ENCODE measurements at places on chromosomes 2 and 18.

DNA sequence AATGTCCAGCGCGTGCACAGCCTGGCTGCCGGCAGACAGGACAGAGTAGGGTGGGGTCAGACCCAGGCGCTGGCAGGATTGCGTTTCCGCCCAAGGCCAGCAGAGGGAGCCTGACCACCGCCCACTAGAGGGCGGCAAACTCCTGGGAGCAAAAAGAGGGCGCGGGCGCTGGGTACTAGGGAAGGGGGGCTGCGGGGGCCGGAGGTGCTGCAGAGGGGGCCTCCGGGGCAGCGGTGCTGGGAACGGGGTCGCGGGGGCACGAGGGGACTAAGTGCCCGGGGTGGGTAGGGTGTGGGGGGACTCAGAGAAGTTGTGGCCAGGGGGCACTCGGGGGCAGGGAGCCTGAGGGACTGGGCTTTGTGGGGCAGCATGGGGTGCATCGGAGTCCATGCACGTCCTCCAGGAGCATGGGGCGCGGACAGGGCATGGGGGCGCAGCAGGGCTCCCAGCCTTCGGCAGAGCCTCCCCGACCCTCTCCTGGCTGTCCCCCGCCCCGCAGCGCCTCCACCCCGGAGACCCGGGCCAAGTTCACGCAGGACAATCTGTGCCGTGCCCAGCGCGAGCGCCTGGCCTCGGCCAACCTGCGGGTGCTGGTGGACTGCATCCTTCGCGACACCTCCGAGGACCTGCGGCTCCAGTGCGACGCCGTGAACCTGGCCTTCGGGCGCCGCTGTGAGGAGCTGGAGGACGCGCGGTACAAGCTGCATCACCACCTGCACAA is 3.2 kb downstream of the TEKT4 start:
- peak; percentile 30 for DNase-seq

DNA sequence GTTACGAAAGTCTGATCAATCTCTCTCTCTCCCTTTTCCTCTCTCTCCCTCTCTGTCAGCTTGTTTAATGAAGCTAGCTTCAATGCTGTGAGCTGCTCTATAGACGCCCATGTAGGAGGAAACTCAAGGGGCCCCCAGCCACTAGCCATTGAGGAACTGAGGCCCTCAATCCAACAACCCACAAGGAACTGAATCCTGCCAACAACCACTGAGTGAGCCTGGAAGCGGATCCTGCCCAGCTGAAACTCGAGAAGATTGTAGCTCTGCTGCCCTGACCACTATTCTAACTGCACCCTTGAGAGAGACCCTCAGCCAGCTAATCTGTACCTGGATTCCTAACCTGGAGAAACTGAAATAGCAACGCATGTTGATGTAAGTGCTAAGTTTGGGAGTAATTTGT is 129.2 kb downstream of the BCL11A start:
- DNase-seq = no peak

DNA sequence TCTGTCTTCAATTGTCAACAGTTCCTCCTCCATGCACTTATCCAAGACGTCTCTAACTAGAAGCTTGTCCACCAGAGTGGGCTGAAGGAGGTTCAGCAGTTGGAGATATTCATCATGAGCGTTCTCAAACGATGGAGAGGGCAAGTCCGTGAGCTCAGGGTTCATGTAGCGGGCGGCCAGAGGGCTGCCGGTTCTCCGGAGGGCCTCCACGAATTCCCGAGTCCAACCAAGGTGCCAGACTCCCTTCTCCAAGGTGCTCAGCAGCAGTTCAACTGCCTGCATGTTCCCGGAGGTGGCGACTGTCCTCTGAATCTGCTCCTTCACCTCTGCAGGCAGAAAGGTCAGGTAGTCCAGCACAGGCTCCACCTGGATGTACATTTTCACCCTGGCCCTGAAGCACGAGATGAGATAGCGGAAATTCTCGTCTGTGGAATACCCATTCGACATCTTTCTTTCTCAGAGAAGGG is 590 bp downstream of the IFIH1 start:
- no peak for DNase-seq

DNA sequence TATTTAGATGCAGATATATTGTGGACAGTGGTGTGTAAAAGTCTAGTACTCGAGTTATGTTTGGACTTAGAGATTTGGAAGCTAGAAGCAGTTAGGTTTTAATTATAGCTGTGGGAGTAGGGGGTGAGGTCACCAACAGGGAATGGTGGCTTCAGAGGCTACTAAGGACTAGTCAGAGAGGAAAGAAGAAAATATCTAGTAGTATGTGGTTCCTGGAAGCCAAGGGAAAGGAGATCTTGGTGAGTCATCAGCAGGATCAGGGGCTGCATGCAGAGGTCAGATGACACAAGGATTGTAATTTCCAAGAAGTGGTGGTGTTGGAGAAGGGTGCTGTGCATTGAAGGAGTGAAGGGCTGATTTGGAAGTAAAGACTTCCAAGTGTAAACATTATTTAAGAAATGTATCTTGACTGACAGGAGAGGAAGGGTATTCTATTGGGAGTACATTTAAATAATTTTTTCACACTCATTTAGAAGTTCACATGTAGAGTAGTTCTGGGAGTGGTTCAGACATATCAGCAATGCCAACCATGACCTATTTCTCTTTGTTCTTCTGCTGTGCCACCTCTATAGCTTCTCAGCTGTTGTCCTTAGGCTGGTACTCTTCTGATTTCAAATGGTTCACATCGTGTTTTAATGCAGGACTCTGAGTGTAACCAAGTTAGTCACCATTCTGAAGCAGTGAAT is 59.1 kb downstream of the ACSL3 start:
- DNase-seq = no peak

DNA sequence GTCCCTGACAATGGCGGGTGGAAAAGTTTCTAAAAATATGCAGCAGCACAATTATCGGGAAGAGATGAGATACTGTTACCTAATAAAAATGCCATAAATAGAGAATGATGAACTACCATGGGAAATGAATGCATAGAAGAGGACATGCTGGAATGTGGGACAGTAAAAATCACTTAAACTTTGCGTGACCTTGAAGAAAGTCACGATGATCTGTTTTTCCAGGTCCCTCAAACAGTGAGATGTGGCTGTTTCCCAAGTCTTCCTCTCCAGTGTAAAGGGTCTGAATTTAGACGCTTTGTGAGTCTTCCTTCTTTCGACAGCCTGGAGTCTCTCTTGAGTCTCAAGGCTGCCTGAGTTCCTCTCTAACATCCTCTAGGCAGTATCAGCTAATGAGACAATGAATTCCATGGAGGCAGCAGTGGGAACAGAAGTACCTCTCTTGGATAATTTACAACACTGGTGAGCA is 1.4 kb downstream of the CLUL1 start:
- no peak for DNase-seq

DNA sequence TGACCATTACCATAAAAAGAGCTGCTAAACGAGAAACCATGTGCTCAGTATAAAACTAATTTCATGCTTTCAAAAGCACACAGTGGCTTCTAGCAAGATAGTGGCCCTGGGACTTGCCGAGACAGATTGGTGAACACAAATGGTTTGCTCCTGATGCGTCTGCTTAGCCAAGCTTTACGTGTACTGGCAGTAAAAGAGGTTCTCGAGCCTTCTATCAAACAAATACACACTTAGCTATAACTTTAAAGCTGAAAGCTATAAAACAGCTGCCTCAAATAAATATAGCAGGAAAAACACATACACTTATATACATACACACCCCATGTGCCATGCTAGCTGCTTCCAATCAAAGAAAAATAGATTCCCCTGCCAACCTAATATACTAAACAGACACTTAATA is 117.0 kb downstream of the ZNF385B start:
- no peak for DNase-seq

- DNase-seq = no peak
Observed at GRCh38 chr18:33836564-33836963, 258.5 kb downstream of the ASXL3 start.

GRCh38 chr18:44987371-44987770 is 306.7 kb downstream of the SETBP1 start:
- no peak for DNase-seq

DNA sequence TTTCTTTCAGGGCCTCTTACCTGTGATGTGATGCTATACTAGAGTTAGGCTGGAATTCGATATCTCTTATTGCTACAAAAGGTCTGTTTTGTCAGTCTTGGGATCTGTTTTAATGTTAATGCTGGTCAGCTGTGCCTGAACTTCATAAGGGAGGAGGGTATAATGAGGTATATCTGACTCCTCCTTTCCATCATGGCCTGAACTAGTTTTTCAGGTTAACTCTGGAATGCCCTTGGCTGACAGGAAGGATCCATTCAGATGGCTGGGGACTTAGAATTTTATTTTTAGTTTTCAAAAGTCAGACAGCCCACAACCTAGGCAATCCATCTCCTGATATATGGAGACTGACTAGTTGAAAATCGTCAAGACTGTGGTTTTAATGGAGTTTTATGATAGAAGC is 35.9 kb upstream of the TBC1D8 start:
- DNase-seq = no peak

- DNase-seq = no peak
Observed at GRCh38 chr2:26486789-26487188, 8.9 kb upstream of the OTOF start.

- no peak for DNase-seq
Observed at GRCh38 chr2:237527233-237527632, 39.1 kb upstream of the PRLH start.

- DNase-seq = no peak
Observed at GRCh38 chr2:141654311-141654710, 476.5 kb downstream of the LRP1B start.

DNA sequence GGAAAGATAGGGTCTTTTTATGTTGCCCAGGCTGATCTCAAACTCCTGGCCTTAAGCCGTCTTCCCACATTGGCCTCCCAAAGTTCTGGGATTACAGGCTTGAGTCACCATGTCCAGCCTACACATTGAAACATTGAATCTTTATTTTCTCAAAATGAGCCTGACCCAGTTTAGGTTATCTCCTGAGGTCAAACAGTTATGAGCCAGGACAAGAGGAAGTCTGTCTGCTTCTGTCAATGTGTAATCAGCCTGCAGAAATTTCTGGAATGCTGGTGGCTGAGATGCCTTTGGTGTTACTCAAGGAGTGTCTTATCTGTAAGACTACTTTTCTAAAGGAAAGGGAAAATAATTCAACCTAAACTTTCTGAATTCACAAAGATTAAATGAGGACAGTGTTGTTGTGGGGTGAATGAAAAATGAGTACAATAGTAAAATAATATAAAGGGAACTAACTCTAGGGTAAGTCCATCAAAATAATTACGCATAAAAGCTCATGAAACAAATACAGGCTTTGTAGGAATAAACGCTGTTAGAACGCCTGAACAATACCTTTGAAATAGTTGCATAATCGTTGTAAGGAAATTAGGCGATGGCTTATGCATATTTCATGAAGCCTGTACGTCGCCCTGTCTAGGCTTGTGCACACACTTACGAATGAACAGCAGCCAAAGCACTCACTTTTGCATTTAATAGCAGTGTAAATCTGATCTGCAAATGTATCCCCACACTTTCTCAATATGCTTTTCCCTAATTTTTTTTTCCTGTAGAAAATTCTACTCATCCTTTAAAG is 260.8 kb downstream of the RDH14 start:
- DNase-seq = no peak

Data from stimulated activated CD8-positive, alpha-beta memory T cell treated with anti-CD3 and anti-CD28 coated beads, Interleukin-7, amount 100 ng/mL, for 24 hours (primary cell).